ENCODE measurements at places on chromosomes 3 and 15. TPM values are rescaled to one million over a fixed set of nuclear protein-coding genes. Genes with fewer than 3 reads are reported as not detected.
A peak's percentile ranks its signal among the peaks of the same experiment; 100 is the strongest.

DNA sequence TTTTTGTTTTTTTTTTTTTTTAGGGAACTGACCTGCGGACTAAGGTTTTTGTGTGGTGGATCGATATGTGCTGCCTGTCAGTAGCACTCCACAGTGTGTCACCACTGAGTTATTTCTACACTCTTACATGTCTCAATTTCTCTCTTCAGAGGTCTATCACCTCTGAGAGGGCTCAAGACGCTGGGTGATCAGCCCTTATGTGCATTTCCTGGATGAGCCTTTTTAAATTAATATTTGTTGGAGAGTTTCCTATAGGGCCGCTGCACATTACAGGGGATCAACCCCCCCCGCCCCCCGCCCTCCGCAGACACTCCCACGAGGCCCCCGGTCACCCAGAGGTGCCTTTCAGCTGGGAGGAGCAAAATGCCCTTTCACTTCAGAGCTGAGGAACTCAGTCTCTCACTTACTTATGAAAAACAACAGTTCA lies 34.5 kb upstream of the AP4E1 start:
- no peaks in the 10 kb centered on the region for H3K36me3 ChIP-seq
- no peak for DNase-seq
- H3K4me1 ChIP-seq = peaks cover 7% of the 10 kb centered on the region
- H3K27me3 ChIP-seq = no peaks in the 10 kb centered on the region

DNA sequence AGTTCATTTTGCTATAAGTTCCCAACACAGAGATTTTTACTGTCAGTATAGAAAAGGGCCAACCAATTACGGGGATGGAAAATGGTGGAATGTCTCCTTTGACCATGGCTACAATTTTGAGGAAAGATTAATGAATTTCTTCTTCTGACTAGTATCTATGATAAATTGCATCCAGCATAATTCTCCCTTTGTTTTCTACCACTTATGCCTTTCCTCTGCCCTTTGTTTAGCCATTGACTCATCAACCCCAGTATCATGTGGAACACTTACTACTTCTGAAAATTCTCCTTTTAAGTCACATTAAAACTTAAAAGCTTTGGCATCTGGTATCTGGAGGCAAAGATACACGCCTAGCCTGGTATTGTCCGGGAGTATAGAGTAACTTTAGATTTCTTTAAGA lies 92.9 kb upstream of the CADPS start:
- no peak overlapping the region for H3K4me3 ChIP-seq
- no peak for DNase-seq
- H3K27ac ChIP-seq = no peak overlapping the region
- H3K4me1 ChIP-seq = no peaks in the 10 kb centered on the region
- no peaks in the 10 kb centered on the region for H3K36me3 ChIP-seq

DNA sequence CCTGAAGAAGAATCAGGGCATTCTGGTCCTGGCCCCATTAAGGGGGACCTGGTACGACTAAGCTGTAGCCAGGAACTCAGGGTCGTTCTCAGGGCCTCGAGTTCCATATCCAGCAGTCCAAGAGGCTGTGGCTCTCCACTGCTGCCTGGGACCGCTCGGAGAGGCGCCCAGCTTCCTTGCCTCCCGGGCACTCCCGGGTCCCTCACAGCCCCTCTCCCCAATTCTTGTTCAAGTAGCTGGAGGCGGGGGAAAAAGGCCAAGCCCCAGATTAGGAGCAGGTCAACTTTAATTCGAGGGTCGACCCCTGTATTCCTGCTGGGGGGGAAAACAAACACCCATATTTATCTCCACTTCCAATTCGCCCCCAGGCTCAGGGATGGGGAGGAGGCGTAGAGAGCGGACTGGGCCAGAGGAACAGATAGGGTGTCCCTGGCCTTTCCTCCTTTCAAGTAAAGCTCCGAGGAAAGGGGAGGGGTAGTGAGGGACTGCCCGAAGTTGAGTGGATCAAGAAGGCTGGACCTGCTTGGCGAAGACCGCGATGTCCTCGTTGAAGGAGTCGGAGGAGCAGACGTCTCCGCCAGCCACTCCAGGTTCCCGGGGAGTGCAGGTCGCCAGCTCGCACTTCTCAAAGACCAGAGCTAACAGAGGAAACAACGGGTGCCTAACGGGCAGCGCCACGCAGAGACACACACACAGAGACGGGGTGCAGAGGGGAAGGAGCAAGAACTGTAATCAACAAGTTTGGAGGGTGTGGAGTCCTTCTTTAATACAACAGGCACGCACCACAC lies 4.4 kb downstream of the MEIS2 start:
- peaks cover 31% of the 10 kb centered on the region for H3K4me1 ChIP-seq
- H3K36me3 ChIP-seq = no peaks in the 10 kb centered on the region
- DNase-seq = peak; percentile 64
- peaks cover 4% of the 10 kb centered on the region for H3K27me3 ChIP-seq

Gene ARL13B
- 6.3 TPM for total RNA-seq

Gene PTPRG
- 18.5 TPM for total RNA-seq

- H3K4me1 ChIP-seq = peaks cover 29% of the 10 kb centered on the region
- H3K27ac ChIP-seq = no peak overlapping the region
- H3K36me3 ChIP-seq = no peaks in the 10 kb centered on the region
- DNase-seq = no peak
These were observed 104.9 kb downstream of the TPRG1 start for GRCh38 chr3:189276444-189277219.

GRCh38 chr3:50204804-50205412 lies at the start of gene SLC38A3:
TSS of gene SLC38A3 (plus strand) at chr3:50205271. CDS start at chr3:50214200, 8,929 bp downstream.
- peak within 1 kb of the TSS; percentile 50 for H3K4me3 ChIP-seq
- H3K27ac ChIP-seq = no peak within 1 kb of the TSS
- no peaks in the 10 kb centered on the region for H3K36me3 ChIP-seq
- H3K4me1 ChIP-seq = peaks cover 14% of the 10 kb centered on the region
